ENCODE measurements at places on chromosomes 7 and 10. TPM values are rescaled to one million over a fixed set of nuclear protein-coding genes. Genes with fewer than 3 reads are reported as not detected.

The FXYD4 gene
- total RNA-seq, result not detected

The AQP1 gene
- 3.8 TPM for total RNA-seq

The GPR15LG gene
- total RNA-seq, result not detected

The SPAM1 gene
- total RNA-seq, result not detected

The FGFR2 gene
- total RNA-seq, result not detected
